D341Med (cell line): ENCODE measurements at places on chromosomes 1 and 21.

DNA sequence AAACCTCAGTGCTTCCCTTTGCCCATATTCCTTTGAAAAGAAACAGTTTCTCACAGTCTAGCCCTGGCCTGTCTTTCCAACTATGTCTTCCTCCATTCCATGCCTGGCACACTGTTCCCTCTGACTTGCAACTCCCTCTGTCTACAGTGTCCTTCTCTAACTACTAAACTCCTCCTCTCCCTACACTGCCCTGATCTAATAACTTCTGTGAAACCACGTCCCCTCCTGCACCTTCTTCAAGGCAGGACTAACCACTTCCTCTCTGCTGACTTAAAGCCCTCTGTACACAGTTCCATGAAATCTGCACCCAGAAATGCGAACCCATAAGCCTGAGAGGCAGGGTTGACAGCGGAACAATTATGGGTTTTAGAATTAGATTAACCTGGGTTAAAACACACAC is 62.2 kb upstream of the ATP1B1 start:
- no peak for DNase-seq

DNA sequence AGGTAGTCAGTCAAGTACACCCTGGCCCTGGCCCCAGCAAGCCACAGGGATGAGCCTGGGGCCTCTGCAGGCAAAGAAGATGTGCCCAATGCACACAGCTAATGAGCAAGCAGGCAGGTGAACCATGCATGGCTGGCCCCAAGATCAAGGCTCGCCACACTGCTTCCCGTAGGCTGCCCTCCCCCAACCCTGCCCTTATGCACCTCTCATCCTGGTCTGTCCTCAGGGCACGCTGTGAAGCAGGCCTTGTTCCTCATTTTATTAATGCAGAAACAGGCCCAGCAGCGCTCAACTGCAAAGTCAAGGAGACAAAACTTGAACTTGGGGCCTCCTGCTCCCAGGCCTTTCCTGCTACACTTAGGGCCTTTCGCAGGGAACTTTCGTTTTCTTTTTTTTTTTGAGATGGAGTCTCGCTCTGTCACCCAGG is 35.6 kb upstream of the ID3 start:
- DNase-seq, result no peak

- no peak for DNase-seq
These were observed 152.9 kb downstream of the CLIC6 start for GRCh38 chr21:34821717-34822116.

GRCh38 chr1:235999259-235999925 is 65.5 kb downstream of the NID1 start:
- DNase-seq, result no peak

DNA sequence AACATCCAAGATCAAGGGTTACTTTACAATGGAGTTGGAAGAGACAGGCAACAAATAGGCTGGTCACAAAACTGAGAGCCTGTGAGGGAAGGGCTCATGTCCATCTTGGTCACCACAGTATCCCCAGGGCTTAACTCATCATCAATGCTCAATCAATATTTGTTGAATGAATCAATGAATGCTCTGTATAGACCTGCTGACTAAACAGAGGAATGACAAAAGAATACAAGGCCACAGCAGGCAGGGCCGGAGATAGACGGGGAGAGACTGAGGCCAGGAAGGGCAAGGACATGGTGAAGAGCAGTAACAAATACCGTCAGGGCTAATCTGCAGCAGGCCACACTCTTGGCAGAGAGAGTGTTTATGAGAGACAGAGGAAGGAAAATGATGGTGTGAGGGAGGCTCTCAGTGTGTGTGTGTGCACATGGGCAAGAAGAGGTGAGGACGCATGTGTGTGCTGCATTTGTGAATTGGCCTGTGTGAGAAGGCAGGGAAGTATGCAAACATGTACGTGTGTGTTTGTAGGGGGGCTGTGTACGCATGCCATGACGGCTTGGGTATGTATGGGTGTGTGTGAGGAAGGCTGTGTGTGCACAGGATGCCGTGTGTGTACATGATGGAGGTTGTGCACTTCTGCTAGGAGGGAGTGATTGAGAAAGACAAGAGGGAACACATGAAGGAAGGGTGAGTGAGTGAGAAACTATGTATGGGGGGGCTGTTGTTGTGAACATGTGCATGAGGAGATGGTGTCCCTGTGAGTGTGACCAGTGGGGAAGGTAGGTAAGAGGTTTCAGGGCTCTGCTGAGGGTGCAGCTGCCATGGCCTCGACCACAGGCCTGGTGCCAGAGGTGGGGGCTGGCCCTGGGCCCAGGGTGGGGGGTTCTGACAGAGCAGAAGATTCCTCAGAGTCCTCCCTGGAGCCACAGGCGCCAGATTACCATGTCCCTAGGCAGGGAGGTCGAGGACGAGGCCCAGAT is 15.4 kb downstream of the AHDC1 start:
- no peak for DNase-seq
